Left hindlimb (tissue), 1 donor: ENCODE measurements at places on chromosomes 12 and 14.

DNA sequence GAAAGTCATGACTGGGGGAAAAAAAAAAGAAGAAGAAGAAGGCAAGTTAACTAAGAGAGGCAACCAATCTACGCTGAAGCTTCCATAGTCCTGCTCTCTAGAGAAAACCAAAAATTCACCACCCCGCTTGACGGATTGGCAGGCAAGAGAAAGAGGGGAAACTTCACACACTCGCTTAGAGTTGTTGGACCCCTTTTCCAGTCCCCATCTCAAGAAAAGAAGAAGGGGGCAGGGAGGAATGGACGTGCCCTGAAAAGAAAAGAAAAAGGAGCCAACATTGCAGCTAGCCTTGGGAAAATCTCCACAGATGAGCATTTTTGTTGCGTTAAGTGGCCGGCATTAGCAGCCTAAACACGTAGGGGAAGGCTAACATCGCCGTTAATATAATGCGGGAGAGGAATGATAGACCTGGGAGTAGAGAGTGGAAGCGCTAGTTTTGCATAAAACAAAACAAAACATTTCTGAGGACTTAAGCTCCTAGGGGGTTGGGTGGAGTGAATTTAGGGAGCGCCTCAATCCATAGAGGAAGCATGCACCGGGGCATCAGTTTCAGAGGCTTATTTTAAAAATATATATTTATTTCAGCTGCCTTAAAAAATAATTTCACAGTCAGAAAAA, 11.3 kb upstream of the FOXG1 start:
- no peak for DNase-seq

- DNase-seq: no peak
Observed at GRCh38 chr12:45575417-45575816, 154.1 kb upstream of the ARID2 start.

DNA sequence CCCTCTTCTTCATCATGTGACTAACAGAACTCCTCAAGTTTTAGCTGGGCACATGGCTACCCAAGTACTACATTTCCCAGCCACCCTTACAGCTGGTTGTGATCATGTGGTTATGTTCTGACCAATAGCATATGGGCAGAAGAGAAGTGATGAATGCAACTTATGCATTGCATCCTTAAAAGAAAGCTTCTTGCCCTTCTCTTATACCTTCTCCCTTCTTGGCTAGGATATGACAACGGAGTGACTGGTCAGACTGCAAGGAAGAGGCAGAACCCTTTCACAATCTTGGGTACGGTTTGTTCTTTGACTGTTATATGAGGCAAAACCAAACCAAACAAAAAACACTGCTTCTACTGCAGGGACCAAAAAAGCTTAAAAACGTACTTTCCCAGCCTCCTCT, 66.5 kb upstream of the MAX start:
- no peak for DNase-seq

DNA sequence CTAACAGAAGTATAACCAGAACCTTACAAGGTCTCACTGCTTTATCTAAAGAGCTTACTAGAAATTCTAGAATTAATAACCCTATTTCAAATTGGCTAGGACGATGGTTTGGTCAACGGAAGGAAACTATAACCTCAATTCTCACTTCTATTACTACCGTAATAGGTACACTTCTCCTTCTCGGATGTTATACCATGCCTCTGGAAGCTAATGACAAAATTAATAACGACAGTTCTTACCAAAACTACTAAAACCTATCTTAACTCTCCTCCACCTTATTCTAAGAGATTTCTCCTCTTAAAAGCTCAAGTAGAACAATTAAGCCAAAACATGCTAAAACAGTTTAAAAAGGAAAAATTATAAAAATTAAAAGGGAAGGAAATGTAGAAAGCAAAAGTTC, 23.7 kb upstream of the UBC start:
- DNase-seq: no peak

DNA sequence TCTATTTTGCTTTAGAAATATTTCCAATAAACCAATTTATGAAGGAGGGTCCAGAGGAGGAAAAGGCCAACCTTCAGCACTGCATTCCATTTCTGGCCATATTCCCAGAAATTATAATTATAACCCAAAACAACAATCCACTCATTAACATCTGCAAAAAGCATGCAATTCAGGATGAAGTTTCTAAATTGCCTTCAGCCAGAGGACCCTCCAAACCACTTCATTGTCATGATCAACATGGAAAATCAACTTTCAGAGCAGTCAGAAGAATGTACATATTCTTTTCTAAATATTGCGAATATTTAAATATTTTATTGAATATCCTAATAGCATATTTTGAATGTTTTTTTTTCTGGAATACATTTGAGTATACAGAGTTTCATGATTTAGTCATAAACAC, 332.6 kb upstream of the TMEM132C start:
- DNase-seq: no peak

DNA sequence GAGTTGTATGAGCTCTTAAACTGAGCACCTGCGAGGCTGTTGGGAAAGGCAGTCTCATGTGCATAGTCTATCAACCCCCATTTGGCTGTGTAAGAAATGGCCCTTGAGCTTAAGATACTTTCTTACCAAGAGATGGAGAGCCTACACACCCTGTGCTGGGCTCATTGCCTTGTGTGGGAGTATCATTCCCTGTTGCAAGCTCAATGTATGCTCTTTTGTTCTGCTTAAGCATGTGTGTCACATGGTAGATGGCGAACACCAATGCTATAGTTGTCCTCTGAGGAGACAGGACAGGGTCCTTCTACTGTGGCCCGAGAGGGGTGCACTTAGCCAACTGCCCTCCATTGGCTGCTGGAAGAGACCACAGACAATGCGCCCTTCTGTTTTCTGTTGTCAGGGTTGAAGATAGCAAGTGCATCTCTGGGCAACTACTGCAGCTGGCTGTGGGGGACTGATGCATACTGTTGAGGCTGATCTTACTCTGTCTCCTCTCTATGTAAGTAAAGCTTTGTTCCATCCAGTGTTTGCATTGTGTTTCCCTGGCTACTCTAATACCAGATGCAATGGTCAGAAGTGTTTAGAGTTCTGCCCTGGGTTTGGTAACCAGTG, 79.5 kb downstream of the PTPRB start:
- DNase-seq: no peak

DNA sequence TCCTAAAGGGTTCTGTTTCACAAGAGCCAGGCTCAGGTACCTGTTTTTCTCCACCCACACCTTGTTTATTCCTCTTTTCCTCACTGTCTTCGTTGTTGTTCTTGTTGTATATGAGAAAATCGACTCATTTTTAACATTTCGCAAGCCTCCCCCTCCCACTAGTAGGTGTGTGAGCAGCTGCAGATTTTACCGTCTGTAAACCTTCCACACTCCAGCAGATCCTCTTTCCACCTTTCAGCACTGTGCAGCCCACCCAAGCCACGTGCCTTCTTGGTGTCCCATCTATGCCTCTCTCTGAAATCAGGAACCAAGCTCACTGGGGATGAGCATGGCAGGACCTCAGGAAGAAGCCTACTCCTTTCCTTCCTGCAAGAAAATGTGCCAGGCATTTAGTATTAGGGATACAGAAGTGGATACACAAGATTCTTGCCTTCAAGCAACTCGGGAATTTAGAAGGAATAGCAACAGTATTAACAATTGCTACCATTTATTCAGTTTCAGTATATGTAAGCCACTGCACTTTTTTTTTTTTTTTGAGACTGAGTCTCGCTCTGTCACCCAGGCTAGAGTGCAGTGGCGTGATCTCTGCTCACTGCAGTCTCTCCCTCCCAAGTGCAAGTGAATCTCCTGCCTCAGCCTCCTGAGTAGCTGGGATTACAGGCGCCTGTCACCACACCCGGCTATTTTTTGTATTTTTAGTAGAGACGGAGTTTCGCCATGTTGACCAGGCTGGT, 113.6 kb downstream of the CHST11 start:
- no peak for DNase-seq

- no peak for DNase-seq
Observed at GRCh38 chr14:94925416-94926173, 155.7 kb upstream of the GSC start.

DNA sequence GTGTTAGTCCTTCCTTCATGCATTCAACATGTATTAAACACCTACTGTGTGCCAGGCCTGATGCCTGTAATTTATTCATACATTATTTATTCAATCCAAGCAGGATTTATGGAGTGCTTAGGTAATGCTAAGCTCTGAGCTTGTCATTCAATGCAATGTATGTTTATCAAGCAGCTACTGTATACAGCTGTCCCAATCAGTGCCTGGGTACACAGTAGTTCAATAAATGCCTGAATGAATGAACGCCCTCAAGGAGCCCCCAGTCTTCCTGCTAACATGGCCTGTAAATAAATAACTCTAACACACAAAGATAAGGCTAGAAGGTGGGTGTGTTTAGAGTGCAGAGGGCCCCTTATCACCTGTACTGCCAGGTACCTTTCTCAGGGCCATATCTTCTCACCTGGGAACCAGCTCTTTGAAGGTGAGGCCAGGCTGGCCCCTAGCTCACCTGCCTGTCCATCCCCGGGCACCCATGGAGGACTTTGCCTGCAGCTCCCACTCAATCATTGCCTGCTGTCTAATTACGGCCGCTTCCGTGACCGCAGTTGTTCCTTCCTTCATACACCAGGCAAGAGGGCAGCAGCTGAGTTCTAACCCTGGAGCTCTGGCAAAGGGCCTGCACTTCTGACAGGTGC, 20.0 kb upstream of the KDM2B start:
- no peak for DNase-seq

DNA sequence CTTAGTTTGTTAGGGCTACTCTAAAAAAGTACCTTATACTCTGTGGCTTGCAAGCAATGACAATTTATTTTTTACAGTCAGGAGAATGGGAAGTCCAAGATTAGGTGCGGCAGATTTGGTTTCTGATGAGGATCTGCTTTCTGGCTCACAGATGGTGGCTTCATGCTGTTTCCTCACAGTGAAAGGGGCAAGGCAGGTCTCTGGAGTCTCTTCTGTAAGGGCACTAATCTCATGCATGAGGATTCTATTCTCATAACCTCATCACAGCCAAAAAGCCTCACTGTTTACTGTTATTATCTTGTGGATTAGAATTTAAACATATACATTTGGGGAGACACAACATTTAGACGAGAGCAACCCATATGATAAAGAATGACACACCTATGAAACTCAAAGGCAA, 1957.4 kb upstream of the SEL1L start:
- no peak for DNase-seq

GRCh38 chr12:64808110-64808509, 16.3 kb upstream of the TBC1D30 start:
- DNase-seq: no peak

DNA sequence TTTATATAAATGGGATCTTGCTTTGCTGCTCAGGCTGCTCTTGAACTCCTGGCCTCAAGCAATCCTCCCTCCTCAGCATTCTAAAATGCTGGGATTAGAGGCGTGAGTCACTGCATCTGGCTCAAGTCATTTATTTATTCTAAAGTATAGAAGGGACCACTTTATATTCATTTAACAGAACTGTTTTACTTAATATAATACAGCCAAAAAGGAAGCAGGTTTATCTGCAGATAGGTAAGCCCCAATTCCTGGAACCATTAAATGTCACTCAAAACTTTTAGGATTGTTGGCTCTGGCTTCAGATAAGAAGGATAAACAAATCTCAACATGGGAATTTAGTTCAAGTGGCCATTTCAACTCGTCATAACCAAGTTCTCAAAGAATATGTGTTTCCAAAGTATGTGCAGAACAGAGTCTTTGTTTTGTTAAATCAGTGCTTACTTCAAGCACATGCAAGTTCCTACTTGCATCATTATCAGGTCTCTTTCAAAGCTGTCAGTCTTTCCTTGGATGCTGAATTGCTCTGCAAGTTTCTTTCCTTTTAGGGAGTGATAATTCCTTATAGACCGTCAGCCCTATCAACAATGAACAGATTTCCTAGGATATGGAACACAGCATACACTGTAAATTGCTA, 60.4 kb downstream of the KITLG start:
- no peak for DNase-seq

- no peak for DNase-seq
Observed at GRCh38 chr14:106315436-106315835, 789.1 kb downstream of the TMEM121 start.

DNA sequence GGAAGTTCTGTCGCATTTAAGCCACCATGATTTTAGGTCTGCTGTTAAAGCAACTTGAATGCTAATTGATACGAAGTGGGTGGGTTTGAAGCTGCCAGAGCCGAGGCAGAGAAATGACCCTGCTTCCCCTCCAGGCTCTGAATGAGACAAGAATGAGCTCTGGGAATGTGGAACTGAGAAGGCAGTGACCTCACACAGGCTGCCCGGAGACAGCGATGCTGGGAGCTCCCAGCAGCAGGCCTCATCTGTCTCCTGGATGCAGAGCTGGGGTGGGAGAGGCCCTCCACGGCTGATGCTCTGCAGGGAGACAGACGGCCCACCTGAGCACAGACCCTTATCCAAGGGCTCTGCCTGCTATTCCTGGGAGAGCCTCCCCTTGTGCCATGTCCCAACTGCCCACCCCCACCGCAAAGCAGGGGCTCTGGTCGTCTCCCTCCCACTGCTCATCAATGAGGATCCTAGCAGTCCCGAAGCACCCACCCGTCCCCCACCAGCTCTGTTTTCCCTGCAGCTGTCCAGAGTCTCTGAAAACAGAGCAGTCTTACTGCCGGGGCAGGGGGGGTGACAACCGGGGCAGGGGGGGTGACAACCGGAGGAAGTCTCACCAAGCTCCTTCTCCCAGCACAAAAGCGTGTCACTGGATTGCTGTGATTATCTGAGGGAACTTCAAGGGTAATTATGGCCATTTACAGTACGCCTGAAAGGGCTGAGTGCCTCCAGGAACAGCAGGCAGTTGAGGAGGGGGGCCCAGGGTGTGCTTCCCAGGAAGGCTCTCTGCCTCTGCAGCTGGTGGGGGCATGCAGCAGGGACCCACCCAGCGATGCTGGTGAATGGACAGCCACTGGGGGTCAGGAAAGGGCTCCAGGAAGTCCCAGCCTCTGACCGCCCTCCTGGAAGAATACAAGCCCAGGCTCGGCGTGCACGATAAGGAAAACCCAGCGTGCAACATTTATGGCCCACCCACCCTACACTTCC, 67.8 kb downstream of the CHGA start:
- DNase-seq: no peak

DNA sequence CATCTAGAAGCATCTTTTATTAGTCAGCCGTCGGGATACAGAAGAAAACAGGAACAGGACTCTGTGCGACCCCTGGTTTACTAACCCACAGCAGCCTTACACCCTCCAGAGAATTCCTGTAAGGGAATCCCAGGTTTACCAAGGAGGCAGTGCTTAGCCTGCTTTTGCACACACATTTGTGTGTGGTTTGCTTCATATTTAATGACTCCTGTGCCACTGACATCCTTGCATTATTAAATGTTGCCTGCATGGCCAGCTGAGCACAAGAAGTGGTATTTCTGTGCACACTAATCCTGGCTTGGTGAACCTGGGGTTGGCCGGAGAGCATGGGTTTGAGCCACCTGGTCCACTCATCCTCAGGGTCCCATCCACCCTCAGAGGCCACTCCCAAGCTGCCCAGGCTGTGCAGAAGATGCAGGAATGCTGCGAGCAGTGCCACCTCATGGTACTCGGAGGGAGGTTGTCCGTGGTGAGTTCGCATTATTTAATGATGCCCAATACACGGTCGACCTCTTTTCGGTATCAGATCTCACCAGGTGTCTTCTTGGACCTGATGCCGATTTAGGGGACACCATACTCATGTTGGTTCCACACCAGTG, 152.4 kb upstream of the RTL1 start:
- DNase-seq: no peak
